ENCODE measurements at places on chromosomes 1 and 21.
A peak's percentile ranks its signal among the peaks of the same experiment; 100 is the strongest.

DNA sequence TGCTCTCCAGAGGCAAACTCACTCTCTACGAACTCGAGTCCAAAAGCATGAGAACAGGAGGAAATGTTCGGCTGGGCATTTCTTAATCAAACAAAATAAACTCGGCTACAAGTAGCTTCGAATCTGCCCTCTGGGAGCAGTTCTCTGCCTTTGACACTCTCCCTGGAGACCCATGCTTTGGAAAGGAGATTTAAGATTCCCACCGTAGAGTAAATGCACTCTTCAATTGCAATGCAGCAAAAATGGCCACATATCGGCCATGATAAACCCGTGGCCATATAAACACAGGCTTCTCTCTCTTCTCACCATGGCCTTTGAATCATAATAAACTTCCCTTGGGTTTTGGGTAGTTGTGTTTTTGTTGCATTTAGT, 215.4 kb downstream of the TOMM20 start:
- peak; percentile 5 for DNase-seq

DNA sequence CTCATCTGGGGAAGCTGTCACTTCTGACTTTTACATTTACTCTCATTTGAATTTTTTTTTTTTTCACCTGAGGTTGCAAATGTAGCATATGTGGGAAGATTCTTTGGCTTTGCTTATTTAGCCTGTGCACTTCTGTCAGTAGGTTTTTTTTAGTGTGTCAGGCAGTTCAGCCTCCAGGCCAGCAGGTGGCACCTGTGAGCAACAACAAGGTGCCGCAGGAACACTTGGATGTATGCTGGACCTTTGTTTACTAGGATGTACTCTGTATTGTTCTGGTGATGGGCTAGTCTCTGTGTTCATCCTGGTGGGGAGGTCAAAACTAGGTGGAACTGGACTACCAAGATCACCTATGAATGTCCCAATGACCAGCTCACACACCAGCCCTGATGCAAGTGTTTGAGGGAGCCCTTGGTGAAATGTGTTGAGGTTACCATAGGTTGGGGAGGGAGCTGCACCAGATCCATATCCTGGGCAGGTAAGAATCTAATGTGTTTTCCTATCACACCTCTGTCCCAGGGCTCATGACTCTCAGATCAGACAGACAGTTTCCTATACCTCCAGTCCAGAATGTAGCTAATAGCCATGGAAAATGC, 618.2 kb downstream of the BRINP3 start:
- DNase-seq = no peak

DNA sequence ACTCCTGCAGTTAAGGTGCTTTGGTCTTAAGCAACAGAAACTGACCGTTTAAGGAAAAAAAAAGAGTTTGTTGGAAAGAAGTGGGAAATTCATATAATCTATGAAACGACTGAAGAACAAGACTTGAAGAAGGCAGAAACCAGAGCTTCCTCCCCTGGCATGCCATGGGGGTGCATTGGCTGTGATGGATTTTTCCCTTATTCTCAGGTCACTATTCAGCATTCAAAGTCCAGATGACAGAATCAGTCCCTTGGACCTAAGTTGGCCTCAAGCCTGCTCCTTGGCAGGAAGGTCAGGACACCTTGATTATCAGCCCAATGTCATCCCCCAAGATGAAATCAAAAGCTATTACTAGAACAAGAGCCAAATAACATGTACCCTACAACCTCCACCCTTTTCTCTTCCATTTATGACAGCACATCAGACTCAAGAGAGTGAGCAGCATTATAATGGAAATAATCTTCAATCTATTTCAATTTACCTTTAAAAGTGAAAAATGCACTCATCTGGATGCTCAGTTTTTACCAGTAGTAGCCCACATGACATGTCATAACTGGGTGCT, 15.8 kb upstream of the TMEM9 start:
- DNase-seq = no peak

DNA sequence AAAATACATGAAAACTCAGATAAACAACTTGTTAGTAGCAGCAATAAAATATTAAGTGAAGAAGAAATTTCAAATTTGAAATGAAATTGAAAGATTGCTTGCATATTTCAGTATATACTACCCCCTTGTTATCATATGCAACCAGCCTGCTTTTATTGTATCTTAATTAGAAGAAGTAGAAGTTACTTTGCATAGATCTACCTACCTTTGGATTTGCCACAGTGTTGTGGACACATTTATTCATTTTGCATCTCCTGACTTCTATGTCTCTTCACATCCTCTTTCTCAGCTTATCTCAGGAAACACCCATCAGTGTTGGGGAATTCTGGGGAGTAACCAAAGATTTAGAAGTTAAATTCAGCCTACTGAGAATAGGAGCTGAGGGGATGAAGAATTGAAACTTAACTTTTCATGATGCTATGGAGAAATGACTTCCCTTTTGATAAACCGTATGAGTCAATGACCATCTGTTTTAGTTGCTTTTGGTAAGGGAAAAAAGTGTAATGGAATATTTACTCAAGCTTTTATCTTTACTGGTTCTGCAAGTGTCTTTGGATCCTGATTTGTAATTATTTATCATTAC, 96.9 kb downstream of the RGL1 start:
- no peak for DNase-seq

- no peak for DNase-seq
Observed at GRCh38 chr1:236085545-236086159, 20.8 kb upstream of the NID1 start.

GRCh38 chr1:54325703-54326461, 80.3 kb downstream of the SSBP3 start:
- DNase-seq = no peak

DNA sequence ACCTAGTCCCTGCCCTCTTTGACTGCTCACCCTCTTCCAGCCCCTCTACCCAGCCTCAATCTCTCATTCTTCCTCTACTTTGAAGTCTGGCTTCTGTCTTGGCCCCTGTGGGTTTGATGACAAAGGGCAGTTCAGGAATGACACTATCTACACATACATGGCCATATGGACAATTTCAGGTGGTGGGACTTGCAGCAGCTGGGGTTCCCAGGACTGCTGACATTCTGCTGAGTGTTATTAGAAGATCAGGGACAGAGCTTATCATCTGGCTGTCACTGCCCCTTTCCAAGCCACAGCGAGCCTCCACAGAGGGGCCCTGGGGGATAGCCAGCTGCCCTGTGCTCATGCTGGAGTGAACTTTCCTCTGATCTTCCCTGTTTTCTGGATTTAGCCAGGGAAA, 97.4 kb upstream of the IPO9 start:
- DNase-seq = no peak

- peak; percentile 35 for DNase-seq
Observed at GRCh38 chr1:156513185-156513584, 12.6 kb upstream of the MEF2D start.

GRCh38 chr1:206873603-206874188, 8.3 kb downstream of the IL20 start:
- no peak for DNase-seq

GRCh38 chr21:28256420-28256831, 736.3 kb downstream of the LTN1 start:
- no peak for DNase-seq

DNA sequence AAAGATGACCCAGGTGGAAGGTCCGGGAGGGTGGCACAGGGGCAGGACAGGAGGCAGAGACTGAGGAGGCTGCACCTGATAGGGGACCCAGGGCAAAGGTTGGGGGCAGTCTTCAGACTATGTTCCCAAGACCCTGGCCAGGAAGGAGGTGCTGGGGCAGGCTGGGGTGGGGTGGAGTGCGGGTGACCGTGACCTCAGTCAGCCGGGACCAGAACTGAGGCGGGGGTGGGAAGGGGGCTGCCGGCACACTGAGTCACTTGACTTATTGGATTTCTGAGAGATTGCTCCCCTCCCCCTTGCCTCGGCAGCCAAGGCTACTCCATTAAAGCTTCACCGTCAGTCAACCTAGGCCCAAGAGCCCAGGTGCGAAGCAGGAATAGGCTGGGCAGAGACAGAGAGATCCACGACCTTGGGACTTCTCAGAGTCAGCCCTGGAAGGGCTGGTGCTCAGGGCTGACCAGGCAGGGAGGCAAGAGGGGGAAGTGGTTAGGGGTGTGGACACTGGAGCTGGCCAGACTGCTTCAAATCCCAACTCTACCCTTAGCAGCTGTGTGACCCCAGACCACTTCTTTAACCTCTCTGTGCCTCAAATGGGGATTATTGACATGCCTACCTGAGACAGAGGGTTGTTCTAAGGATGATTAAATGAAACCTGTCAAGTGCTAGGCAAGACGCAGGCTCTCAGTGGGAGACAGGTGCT, 47.9 kb upstream of the LAPTM5 start:
- DNase-seq = no peak

GRCh38 chr1:5917591-5918274, 74.5 kb downstream of the NPHP4 start:
- no peak for DNase-seq

DNA sequence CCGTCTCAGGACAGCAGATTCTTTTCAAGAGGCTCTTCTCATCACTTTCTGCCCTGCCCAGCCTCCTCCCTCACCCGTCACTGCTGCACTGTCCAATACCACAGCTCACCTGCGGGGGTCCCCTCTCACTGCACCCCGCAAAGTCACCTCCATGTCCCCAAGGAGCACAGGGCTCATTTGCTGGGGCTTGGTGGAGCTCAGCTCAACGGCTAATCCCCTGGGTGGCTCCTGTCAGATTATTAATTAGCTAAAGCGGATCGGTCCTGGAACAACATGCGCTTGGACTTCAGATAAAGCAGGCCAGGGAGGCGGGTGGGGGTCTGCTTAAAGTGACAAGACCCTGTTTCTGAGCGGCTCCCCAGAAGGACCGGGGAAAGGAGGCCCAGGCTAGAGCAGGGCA, 43.1 kb downstream of the CASZ1 start:
- no peak for DNase-seq

DNA sequence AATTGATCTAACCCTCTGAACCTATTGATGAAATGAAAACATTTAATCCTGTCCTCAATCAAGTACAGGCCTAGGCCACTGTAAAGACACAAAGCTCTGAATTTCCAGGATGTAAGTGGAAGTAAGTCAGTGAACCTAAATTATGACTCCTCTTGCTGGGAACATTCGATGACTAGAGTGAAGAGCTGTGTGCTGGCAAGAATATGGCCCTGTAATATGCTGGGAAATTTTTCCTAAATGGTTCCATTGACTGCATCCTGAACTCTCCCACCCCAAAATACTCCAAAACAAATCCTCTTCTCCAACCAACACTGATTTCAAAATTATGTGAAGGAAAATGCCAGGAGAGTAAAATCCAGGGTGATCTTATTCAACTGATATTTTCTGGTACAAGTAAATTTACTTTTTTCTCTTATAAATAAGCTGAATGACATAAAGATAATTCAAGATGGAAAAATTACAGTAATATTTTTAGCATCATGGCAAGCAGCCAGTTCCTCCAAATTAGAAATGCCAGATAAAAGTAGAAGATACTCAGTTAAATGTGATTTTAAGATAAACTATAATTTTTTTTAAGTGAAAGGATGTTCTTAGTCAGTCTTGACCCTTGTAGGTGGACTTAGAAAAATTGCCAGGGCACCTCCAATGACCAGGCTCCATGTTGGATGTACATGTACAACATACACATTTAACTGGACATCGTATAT, 269.4 kb downstream of the PTGER3 start:
- DNase-seq = no peak

- no peak for DNase-seq
Observed at GRCh38 chr21:29335720-29336119, 37.0 kb downstream of the BACH1 start.

- no peak for DNase-seq
Observed at GRCh38 chr21:46082963-46083790, 14.7 kb upstream of the COL6A2 start.

DNA sequence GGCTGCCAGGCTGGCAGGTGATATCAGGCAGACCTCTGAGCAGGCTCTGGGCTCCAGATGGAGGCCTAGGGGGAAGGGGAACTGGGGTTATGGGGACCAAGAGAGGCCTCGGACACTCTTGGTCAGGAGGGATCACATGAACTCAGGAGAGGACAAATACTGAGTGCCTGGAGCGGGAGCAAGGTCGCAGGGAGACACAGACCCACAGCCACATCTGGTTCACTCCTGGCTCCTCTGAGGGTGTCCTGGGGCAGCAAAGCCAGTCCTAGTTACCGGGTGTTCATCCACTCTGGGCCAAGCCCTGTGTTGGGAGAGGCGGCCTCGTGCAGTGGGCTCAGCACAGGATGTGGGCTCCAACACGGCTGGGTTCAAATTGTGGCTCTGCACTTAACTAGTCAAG, 239.0 kb downstream of the PTPRU start:
- DNase-seq = peak; percentile 47

DNA sequence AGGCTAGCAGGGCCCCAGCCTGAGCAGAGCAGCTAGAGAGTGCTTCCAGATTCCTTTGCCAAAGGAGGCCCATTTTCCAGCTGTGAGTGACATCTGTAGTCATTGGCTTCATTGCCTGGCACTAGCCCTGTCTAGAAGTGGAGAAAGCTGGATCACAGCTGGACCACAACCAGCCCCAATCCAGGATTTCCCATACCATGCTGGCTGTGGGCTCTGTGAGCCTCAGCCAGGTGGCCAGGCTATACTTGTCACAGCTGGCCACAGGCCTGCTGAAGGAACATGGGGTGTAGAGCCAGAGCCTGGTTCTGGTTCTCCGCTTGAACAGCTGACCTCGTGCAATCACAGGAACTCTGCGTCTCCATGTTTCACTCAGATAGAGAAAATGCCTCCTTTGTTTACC, 36.6 kb downstream of the RIMKLA start:
- DNase-seq = no peak

GRCh38 chr1:90513956-90514355, 203.1 kb downstream of the BARHL2 start:
- no peak for DNase-seq

GRCh38 chr1:15296585-15297321, 49.7 kb downstream of the FHAD1 start:
- no peak for DNase-seq

DNA sequence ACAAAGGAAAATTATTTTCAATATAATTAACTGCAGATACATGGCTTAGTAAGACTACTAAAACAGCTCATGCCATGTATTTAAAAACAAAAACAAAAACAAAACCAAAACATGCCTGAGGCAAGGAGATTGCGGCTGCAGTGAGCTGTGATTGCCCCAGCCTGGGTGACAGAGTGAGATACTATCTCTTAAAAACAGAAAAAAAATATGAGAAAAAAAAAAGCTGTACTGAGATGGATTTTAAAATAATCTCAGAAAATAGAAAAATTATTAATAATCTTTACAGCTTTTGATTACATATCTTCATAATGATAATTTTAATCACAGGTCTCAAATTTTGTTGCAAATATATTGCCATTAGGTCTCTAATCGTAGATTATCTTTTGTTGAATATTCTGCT, 24.0 kb upstream of the LIN9 start:
- DNase-seq = no peak

- no peak for DNase-seq
Observed at GRCh38 chr1:242211254-242212022, 212.5 kb upstream of the MAP1LC3C start.

DNA sequence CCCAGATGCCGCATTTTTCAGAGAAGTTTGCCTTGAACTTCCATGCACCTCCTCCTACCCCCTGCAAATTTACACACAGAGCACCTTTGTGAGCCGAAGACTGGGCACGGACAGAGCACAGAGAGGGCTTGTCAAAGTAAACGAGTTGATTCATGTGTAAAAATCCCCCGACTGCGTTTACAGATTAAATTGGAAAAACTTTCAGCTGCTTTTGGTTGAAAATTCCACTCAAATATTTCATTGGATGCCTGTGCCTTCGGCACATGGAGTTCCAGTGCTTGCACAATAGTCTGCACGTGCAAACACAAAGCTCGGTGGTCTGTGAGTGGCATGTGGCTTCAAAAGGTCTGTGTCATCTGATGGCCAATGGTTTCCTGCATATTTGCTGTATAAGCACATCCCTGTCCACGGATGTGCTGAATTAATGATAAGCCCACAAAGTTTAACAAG, 177.5 kb downstream of the SETD4 start:
- DNase-seq = no peak
